ENCODE measurements at places on chromosomes 2 and 18. TPM values are rescaled to one million over a fixed set of nuclear protein-coding genes. Genes with fewer than 3 reads are reported as not detected.

The POTEI gene
- not detected for total RNA-seq

DNA sequence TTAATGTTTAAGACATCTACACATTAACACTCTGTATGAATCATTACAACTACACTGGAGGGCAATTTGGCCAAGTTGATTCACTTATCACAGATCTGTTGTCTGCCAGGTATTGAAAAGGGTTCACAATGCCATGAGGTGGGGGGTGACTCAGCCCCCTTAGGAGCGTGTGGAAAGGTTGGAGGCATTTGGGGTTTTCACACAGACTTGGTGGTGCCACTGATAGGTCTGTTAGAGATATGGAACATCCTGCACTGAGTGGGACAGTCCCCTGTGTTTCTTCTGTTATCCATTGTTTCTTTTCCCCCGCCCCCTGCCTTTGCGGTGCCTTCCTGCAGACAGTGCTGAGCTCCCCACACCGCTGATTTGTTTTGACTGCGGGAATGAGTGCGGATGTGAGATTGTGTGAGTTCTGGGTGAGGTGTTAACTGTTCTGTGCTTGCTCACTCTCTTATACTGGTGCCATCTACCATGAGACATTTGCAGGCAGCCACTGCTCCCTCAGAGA, 9.3 kb upstream of the TSN start:
- no peaks in the 10 kb centered on the region for H3K36me3 ChIP-seq
- no peaks in the 10 kb centered on the region for H3K27me3 ChIP-seq
- DNase-seq, result peak; percentile 70
- peaks cover 13% of the 10 kb centered on the region for H3K4me1 ChIP-seq

GRCh38 chr2:57888463-57888862, 158.1 kb upstream of the VRK2 start:
- peaks cover 2% of the 10 kb centered on the region for H3K27me3 ChIP-seq

The AFG3L2 gene
- total RNA-seq, result 64.0 TPM

DNA sequence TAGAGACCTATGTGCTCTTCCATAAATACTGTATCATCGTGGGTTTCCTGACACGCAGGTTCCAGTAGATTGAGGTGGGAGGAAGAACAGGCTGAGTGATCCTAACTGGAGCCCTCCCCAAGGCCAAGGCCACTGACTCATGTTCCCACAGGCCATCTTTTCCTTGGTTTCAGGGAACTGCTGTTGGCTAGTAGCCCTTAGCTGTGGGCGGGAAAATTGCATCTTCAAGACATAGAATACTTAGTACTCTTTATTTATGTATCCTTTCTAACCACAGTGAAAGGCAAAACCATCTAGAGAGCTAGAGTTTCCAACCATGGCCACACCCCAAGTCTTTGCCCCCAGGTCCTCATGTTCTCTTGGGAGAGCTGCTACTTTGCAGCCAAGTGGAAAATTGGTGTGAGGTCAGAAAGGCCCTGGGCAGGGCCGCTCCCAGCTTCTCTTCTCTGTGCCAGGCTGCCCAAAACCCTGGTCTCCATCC, 55.9 kb downstream of the COPS8 start:
- H3K4me1 ChIP-seq, result no peaks in the 10 kb centered on the region
- peaks cover 1% of the 10 kb centered on the region for H3K27me3 ChIP-seq
- no peak overlapping the region for H3K4me3 ChIP-seq
- DNase-seq, result no peak

The FARSB gene
- 56.7 TPM for total RNA-seq

- H3K36me3 ChIP-seq, result peaks cover 87% of the 10 kb centered on the region
- H3K4me1 ChIP-seq, result peaks cover 45% of the 10 kb centered on the region
Measured at GRCh38 chr2:156327835-156328695, 4.5 kb downstream of the NR4A2 start.

DNA sequence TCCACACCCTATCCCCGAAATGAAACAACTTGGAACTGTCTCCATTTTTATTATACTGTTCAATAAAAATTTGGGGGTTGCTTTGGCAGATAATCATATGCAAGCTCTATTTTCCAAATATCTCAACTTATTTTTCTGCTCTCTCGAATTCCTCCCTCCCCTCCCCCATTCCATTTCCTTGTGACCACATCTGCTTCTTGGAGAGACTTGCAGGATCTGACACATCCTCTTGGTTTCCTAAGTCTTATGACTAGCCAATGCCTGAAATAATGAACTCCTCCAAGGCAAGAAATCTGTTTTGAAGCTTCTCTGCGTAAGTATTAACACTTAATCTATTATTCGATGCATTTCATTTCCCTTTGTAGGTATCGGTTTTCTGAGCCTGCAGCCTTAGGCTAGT, 16.1 kb downstream of the TGIF1 start:
- no peak for DNase-seq
- peaks cover 26% of the 10 kb centered on the region for H3K4me1 ChIP-seq
- no peaks in the 10 kb centered on the region for H3K27me3 ChIP-seq
- H3K36me3 ChIP-seq, result peaks cover 15% of the 10 kb centered on the region

The STAT4 gene
- total RNA-seq, result 72.2 TPM

The FHL2 gene
- total RNA-seq, result 4.4 TPM

Data from activated CD8-positive, alpha-beta T cell treated with anti-CD3 and anti-CD28 coated beads for 36 hours (primary cell).